ENCODE measurements at places on chromosomes 7 and 10.

DNA sequence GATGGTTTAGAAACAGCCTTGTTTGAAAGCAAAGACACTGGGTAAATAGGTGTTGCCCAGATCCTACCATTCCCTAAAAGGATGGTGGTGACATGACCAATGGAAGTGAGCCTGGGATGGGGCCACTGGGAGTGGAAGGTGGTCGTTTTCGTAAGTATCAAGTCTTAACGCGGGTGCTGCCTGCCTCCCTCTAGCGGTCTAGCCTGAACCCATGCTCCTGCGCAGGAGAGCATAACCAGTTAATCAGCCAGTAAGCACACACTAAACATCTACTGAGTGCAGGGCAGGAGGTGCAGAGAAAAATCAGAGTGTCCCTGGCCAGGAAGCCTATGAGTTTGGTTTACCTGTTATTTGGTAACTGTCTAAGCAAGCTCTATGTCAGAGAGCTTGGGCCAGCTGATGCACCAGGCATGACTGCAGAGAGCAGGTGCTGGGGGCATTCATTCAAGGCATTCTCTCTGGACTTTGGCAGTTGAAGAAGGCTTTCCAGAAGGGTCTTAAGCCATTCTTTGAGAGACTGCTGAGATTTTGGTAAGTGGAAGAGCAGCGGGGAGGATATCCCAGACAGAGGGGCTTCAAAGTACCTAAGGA is 930 bp downstream of the GARIN1A start:
- peak; percentile 5 for DNase-seq

DNA sequence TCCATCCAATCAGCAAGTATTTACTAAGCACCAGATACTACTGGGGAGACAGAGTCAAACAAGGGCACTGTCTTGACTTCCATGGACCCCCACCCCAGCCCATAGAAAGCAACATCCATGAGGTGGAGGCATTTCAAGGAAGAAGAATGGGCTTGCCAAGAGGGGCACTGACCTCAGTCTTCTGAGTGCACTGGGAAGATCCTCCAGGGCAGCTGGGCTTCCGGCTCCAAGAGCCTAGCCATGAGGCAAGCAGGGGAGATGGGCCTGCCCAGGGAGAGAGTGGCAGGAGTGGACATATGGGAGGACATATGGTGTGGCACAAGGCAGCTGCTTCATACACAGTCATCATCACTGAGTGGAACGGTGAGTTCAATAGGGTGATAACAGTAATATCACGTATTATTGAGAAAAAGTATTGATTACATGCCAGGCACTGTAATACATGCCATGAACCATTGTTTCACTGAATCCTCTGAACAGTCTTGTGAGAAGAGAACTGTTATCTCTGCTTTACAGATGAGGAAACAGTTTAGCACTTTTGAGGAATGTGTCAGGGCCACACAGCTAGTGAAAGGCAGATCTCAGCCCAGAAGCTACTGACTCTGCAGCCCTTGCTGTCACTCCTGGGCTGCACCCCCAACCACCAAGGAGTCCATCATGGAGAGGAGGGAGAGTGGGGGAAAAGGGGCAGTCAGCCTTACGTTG is 331.7 kb upstream of the ZMIZ1 start:
- DNase-seq: no peak

DNA sequence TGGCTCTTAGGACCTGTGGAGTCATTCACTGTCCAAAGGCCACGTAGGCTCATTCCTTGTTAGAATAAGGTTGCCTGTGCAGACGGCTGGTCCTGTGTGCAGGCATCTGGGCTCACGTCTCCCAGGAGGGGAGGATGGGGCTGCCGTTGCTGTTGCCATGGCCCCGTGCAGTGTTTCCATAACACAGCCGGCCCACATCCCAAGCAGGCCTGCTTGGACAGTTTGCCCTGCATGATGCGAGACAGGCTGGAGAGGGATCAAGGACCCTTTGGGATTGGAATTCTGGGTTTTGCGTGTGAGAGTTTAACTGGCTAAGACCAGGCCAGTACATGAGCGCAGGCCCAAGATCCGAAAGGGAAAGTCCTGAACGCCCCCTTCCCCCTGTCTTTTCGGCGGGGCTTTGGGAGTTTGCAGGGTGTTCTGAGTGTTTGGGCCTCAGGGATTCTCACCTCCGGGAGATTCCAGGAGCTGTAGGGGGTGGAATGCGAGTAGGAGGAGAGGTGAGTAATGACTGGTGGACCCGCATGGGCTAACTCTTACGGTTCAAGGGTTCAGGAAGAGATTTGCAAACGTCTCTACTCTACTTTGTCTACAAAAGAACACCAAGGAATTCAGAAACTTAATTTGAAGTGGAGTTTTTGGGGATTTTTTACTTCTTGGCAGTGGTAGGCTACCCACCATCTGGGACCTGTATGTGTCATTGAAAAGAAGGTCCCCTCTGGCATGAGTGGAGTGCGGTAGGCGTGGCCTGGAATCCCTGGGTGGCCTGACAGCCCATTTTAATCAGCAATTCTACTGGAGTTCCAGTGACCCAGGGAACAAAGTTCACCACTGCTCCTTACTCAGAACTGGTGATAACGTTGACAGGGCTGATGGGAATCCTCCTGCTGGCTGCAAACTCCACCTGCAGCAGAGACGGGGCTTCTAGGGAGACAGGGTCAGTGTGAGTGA is 125.4 kb downstream of the ITIH5 start:
- DNase-seq: no peak

GRCh38 chr7:32535162-32535702 is 39.9 kb downstream of the AVL9 start:
- no peak for DNase-seq

DNA sequence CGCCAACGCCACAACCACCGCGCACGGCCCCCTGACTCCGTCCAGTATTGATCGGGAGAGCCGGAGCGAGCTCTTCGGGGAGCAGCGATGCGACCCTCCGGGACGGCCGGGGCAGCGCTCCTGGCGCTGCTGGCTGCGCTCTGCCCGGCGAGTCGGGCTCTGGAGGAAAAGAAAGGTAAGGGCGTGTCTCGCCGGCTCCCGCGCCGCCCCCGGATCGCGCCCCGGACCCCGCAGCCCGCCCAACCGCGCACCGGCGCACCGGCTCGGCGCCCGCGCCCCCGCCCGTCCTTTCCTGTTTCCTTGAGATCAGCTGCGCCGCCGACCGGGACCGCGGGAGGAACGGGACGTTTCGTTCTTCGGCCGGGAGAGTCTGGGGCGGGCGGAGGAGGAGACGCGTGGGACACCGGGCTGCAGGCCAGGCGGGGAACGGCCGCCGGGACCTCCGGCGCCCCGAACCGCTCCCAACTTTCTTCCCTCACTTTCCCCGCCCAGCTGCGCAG is 424 bp downstream of the EGFR start:
- no peak for DNase-seq

GRCh38 chr7:41878309-41879295 is 175.7 kb upstream of the INHBA start:
- no peak for DNase-seq

DNA sequence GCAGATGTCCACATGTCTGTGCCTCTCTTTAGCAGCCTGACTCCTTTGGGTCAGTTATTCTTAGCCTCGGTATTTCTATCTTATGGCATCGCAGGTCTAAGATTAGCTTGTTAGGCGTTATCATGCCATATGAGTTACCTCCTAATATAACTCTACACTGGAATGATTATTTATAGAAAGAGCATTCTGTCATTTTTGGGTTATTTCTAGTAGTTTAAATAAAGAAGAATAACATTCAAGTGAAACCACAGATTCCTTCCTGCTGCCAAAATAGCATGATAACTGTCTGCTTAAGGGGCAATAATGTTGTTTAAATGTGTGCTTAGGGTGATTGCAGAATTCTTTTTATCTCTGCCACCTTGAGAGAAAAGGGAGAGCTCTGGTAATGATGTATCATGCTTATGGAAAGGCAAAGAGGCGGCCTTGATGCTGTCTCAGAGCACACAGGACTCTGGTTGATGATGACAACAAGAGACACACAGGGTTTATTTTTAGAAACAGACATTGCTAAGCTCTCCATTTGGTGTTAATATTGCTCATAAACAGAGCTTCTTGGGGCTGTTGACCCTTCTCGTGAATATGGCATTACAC is 10.4 kb downstream of the HDAC9 start:
- no peak for DNase-seq

GRCh38 chr7:17706275-17706674 is 234.0 kb downstream of the SNX13 start:
- DNase-seq: no peak

GRCh38 chr10:72691863-72692743 is at the start of gene MCU:
TSS of gene MCU (plus strand) at chr10:72692143. CDS start at chr10:72692152, 9 bp downstream.
- peak; percentile 89 for DNase-seq

DNA sequence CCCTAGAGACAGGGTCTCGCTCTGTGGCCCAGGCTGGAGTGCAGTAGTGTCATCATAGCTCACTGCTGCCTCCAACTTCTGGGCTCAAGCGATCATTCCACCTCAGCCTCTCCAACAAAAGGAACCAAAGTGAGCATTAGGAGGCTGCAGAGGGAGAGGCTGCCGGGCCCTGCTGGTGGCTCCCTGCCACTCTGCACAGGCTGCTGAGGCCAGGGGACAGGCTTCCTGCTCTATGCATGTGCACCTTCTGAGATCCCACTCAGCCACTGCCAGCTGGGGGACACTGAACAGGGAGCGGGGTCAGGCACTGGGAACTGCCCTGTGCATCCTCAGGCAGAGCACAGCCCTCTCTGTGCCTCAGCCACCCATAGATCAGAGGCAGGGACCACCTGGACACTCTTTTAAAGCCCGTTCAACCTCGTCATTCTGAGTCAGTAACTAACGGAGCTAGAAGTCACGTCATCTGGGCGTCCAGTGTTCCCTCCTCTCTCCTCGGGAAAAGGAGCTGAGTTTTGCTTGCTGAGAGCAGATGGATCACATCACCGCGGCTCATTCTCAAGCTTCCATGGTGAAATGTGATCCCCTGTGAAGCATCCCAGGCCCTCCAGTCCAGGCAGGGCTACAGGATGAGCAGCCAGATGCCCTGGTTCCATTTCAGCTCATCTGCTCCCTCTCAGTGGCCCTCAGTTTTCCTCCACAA is 109.6 kb downstream of the MYL10 start:
- no peak for DNase-seq

GRCh38 chr10:114279901-114280644 is 41.0 kb downstream of the VWA2 start:
- no peak for DNase-seq

GRCh38 chr7:55343860-55344606 is 21.1 kb upstream of the LANCL2 start:
- DNase-seq: no peak

GRCh38 chr7:106598663-106599342 is 62.2 kb downstream of the CCDC71L start:
- peak; percentile 41 for DNase-seq

GRCh38 chr7:137965942-137966640 is 35.8 kb downstream of the CREB3L2 start:
- no peak for DNase-seq

DNA sequence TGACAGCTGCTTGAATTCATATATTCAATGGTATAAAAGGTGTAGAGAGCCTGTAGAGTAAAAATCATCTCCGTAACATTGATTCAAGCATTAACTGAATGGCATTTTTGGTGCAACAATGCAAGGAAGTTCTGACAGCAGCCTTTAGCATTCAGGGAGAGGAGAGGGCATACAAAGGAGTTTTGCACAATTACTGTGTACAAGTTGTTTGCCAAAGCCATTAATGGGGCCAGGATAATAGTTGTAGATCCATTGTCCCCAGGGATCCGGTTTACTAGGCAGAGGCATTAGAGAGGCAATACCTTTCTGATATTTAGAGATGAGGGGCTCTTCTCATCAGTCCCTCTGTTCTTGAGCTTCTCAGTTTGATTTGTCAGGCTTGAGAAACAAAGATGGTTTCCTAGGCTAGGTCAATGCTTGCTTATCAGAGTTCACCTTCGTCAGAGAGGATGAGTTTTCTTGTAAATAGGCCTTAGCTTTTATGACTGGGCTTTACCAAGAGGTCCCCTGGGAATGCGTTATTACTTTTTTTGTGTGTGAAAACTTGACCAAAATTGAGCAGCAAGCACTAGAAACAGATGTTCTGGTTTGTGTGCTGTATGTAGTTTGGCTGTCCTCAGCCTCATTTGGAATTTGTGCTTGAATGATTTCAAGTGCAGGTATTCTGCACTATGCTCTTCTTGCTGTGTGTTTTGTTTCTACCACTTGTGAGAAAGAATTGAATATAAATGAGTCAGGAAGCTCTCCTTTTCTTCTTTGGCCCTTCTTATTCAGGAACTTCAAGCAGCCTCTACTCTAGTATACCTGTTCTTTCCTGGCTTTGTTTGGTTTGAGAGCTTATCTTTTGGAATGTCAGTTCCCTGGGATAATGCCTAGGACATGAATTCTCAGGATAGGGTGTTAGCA is 32.0 kb downstream of the SND1 start:
- no peak for DNase-seq

GRCh38 chr10:93160829-93161228 is 87.1 kb downstream of the CYP26A1 start:
- no peak for DNase-seq

GRCh38 chr10:104648421-104648820 is 7.3 kb downstream of the SORCS3 start:
- no peak for DNase-seq

DNA sequence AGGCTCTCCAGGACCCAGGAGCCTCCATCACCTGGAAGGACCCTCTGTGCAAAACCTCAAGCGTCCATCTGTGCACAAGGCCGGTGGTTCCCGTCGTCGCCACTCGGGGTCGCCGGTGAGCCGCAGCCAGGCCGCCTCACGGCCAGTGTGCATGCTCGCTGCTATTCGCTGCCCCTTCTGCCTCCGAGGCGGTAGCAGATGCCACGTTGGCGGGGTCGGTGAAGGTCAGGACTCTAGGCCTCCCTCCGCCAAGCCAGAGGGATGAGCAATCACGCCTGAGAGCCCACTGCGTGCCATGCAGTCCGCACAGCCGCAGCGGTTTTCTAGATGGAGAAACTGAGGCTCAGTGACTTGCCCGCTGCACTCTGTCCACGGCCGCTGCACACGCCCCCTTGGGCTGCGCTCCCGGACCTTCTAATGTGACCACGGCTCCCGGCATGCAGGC is 5.7 kb downstream of the UPK3B start:
- no peak for DNase-seq

DNA sequence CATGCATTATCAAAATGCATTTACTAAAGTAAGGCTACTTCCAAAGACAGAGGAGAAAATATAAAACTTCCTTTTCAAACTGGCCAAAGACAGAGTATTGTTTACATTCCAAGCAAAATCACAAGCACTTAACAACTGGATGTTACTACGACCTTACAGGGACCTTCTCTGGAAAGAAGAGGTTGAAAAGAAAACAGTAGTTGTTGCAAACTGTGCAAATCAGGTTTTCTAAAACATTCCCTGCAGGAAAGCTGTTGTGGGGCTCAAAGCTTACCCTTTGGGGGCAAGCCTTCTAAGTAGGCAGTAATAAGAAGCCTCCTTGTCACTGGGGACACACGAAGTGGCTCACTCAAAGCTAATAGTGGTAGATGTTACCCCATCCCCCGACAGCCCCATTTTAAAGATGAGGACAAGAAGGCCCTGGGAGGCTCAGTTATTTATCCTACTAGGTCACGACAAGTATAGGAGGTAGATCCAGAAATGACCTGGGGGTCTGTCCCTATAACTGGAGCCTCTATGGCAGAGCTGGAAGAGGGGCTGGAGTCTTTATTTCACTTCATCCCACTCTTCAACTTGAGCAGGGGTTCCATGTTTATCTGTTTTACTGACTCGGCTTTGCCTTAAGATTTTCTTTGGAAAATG is 46.6 kb downstream of the ATXN7L1 start:
- no peak for DNase-seq

Data from stimulated activated CD4-positive, alpha-beta T cell treated with anti-CD3 and anti-CD28 coated beads, Interleukin-1b, Interleukin-23, amount 100 ng/mL, for 4 hours (primary cell).